ENCODE measurements at places on chromosomes 16 and 17.

- peak; percentile 21 for DNase-seq
Measured at GRCh38 chr17:27386206-27387075, 69.8 kb upstream of the KSR1 start.

DNA sequence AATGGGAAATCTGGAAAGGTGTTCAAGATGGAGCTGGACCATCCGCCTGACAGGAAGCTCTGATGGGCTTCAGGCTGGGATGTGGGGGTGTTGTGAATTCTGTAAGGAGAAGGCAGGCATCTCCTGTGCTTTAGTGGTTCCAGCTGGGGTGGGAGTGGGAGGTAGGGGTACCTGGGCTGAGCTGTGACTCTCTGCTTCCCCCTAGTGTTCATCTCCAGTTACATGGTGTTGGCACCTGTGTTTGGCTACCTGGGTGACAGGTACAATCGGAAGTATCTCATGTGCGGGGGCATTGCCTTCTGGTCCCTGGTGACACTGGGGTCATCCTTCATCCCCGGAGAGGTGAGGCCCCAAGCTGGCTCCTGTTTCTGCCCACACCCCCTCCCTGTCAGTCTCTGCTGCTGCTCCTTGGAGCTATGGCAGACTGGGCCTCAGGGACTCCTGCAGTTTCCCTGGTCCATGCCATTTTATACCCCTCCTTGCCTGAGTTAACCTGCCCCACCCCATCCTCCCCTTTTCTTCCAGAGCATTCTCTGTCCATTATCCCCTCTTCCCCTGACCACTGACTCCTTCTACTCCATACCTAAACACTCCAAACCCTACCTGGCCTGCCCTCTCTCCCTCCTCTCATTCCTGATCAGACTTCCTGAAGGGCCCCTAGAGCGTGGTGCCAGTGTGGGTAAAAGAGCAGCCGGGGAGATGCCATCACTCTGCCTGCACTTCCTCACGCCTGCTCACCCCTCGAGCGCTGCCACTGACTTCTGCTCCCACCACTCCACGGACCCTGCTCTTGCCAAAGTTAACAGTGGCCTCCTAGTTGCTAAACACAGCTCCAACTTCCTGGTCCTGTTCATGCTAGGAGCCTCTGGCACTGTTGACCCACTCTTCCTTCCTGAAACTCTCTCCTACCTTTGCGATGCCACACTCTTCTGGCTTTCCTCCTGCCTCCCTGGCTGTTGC, 3.4 kb downstream of the SPNS1 start:
- DNase-seq, result no peak

DNA sequence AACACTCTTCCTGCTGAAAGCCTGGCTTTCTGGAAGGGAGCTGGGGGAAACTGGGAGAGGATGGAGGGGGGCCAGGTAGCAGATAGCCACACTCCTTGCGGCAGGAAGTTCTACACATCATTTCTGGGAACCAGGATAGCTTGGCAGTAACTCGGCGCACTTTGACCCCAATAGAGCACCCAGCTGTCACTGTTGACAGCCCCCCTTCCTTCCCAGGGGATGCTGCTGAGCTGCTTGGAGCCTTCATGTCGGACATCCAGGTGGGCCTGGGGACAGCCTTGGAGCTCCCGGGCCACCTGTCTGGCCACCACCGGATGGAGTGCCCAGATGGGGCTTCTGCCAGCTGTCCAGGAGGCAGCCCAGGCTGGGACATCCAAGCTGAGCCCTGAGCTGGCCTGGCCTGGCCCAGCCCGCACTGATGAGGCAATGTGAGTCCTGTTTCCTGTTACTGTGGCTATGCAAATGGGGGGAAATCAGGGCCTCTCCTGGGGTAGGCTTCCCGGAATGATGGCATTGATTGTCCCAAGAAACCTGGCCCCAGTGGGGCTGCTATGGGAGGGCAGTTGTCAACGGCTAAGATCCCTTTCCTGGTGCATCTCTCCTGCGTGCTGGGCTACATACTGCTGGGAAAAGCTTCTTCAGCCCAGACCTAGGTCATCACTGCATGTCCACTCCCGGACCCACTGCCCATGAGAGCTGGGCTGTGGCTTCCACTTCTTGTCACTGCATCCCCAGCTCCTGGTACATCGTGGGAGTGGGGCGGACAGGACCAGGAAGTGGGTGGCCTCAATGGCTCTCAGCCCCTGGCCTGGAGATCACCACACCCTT, 50.0 kb downstream of the SOCS1 start:
- no peak for DNase-seq

- peak; percentile 79 for DNase-seq
Measured at GRCh38 chr16:15427648-15428239, 6.6 kb upstream of the BMERB1 start.

- no peak for DNase-seq
Measured at GRCh38 chr17:58535431-58535830, 21.0 kb upstream of the MTMR4 start.

- DNase-seq, result no peak
Measured at GRCh38 chr16:86597880-86598606, 19.7 kb downstream of the FOXL1 start.

DNA sequence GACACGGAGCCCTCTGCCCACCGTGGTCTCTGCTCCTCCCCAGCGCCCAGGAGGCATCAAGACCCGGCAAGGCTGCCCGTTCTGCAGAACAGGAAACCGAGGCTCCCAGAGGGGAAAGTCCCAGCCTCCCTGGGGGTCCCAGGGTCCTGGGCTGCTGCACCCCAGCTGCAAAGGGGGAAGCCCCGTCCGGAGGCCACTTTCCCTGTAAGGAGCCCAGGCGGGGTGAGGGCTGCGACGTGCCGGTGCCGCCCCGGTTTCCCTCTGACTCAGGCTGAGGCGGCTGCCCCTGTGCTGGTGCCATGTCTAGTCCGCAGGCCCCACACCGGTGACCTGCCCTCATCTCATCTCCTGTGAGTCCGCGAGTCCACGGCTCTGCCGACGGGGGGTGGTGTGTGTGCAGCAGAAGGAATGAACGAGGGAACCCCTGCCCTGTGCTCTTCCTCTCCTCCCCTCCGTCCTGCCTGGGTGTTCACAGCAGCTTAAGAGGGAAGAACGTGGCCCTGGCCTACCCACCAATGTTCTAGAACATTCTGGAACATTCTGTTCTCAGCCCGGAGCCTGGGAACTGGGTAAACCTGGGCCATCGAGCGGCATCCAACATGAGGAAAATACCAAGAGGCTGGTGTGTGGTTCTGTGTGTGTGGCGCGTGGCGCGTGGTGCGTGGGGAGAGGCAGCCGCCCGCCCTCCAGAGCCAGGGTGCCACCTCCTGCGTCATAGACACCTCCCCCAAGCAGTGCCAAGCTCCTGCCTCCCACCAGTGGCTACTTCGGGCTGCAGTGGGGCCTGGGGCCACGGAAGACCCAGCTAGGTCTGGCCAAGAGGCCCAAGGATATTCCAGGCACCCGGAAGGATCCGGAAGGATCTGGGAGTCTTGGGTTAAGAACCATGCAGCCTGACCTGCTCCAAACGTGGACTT, 7.0 kb upstream of the CBFA2T3 start:
- DNase-seq, result no peak

- no peak for DNase-seq
Measured at GRCh38 chr17:3798273-3799180, 2.5 kb downstream of the ITGAE start.

- DNase-seq, result no peak
Measured at GRCh38 chr17:36825951-36826350, 111.3 kb upstream of the LHX1 start.

GRCh38 chr17:59328601-59329000, 2.9 kb upstream of the YPEL2 start:
- no peak for DNase-seq

DNA sequence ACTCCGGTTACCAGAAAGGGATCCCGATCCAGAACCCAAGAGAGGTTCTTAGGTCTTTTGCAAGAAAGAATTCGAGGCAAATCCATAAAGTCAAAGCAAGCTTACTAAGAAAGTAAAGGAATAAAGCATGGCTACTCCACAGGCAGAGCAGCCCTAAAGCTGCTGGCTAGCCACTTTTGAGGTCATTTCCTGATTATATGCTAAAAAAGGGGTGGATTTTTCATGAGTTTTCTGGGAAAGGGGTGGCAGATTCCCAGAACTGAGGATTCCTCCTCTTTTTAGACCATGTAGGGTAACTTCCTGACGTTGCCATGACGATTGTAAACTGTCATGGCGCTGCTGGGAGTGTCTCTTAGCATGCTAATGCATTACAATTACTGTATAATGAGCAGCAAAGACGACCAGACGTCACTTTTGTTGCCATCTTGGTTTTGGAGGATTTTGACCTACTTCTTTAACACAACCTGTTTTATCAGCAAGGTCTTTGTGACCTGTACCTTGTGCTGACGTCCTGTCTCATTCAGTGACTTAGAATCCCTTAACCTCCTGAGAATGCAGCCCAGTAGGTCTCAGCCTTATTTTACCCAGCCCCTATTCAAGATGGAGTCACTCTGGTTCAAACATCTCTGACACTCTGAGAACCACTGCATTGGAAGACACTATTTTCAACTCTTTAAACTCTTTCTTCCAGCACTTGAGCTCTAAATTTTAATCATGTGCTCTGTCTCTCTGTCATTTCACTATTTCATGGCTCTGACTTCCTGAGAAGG, 203.6 kb upstream of the CACNG3 start:
- no peak for DNase-seq

DNA sequence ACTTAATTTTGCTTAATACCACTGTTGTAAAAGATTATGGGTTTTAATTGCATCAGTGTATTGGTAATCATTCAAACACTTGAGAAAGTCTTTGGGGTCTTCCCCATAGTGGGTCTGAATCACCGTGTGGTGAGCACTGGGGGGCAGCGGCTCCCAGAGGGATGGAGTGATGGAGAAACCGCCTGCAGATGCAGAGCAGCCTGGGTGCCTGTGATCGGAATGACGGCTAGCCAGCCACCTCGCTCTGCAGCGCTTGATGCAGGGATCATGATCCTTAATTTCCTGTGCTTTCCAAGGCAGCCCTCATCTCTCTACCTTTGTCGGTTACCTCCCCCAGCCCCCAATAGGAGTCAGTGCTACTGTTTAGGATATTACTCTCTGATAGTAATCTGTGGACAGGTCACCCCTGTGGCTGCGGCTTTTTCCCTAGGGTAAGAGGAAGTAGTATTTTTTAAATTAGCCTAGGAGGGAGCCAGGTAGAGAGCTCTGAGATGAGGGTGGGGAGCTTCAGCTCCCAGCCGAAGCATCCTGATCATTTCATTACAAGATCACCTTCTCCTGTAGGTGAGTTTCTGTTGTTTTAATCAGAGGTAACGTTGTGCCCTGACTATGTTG, 135.6 kb downstream of the MSI2 start:
- no peak for DNase-seq

DNA sequence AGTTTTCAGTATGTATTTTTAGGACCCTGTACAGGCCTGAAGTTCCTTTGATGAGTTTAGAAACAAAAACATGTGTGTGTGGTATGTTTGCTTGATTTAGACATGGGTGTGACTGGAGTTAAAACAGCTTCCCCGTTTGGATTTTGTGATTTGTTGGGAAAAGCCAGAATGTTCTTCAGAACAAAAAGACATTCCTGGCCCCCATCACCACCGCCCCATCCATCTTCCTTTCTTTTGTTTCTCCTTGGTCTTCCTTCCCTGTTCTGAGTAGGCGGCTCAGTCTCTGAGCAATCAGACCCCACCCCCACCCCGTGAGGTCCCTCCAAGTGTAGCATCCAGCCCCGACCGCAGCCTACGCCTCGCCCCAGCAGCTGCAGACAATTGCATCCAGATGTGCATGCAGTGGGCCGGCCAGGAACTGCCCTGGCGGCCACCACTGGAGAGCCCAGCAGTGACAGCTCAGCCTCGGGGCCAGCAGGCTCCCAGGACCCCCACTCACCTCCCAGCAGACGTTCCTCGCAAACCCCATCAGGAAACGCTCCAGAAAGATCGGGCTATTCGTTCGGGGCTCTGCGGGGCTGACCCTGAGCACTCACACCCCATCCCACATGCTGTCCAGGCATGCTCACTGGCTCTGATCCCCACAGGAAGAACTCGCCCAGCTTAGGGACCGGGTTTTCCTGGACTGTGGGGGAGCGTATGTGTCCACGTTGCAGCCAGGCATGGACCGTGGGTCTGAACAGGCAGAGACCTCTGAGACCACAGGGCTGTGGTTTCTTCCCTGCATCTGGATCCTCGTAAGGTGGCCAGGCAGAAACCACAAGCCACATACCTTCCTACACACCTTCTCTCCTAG, 99.8 kb upstream of the CDH5 start:
- peak; percentile 86 for DNase-seq

GRCh38 chr17:16820161-16820877, 130.3 kb downstream of the CCDC144A start:
- DNase-seq, result no peak

- DNase-seq, result no peak
Measured at GRCh38 chr17:62178579-62178978, 113.5 kb upstream of the MED13 start.

DNA sequence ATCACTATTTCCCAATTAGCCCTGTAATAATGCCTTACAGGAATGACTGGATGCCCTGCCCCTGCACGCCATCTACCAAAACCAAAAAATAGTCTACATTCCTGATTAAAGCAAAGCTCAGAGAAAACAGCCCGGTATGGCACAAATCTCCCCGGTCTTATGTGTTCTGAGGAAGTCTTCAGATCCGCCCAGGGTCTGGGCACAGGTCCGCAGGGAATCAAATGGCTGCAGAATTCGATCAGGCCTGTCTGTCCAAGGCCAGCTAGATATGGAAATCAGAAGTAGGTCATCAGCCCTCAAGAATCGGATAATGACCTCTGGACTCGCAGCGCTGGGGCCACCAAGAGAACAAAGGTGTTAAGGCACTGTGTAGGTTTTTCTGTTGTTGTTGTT, 171.0 kb downstream of the ZFHX3 start:
- no peak for DNase-seq

DNA sequence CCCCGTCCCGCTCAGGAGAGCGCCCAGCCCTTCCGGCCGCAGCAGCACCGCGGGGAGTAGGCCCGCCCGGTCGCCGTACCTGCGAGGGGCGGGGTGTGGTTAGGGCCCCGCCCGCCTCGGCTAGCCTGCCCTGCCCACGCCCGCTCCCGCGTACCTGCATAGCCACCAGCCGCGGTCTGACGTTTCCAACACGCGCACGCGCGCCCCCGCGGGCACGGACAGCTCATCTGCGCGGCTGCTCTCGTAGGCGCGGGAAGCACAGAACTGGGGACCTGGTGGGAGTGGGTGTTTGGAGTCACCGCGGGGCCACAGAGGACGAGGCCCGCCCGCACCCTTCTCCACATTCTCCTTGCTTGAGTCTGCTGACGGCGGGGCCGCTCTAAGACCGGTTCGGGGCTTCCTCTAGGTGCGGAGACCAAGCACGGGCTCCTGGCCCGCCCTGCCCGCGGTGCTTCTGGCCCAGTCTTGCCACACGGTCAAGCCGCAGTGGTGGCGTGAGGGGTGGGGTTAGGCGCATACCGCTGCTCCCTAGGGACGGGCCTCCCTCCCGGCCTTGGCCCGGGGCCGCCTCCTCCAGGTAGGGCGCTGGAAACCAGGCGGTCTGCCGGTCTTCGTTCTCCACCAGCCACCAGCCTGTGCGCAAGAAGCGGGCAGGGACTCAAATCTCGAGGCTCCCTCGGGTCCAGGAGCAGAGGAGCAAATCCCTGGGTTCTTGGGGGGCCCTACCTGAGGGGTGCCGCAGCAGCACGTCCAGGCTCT, 1.8 kb downstream of the NOXO1 start:
- DNase-seq, result no peak

DNA sequence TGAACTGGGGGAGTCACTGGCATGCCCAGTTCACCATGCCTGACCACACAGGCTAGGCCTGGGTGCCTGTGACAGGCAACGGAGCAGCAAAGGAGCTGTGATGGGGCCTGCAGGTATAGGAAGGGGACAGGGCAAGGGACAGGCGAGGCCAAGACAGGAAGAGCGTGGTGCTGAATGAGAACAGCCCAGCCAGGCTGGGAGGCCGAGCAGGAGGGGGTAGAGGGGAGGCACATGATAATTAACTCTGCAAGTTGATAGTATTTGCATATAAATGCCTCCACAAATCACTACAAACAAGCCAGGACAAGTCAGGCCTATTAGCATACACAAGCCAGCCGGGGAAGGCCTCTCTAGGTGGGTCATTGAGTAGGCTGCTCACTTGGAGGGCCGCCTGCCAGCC, 7.8 kb downstream of the ZFHX3 start:
- DNase-seq, result no peak
